ELR (cell line): ENCODE measurements at places on chromosomes 1 and 21.
A peak's percentile ranks its signal among the peaks of the same experiment; 100 is the strongest.

- DNase-seq: no peak
These were observed 103.4 kb downstream of the ZBTB18 start for GRCh38 chr1:244154508-244154871.

DNA sequence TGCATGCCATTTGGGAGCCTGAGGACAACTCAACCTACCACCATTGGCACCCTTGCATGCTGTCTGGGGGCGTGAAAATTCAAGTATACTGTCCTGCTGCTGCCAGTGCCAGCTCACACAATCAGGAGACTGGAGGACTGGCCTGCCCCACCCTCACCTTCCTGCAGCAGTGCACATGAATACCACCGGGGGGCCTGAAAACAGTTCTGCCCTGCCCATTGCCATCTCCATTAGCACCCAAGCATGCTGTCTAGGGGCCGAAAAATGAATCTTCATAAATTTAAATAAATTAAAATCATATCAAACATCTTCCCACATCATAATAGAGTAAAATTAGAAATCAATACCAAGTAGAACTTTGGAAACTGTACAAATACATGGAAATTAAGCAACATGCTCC, 322.1 kb upstream of the TMPRSS15 start:
- DNase-seq: no peak

DNA sequence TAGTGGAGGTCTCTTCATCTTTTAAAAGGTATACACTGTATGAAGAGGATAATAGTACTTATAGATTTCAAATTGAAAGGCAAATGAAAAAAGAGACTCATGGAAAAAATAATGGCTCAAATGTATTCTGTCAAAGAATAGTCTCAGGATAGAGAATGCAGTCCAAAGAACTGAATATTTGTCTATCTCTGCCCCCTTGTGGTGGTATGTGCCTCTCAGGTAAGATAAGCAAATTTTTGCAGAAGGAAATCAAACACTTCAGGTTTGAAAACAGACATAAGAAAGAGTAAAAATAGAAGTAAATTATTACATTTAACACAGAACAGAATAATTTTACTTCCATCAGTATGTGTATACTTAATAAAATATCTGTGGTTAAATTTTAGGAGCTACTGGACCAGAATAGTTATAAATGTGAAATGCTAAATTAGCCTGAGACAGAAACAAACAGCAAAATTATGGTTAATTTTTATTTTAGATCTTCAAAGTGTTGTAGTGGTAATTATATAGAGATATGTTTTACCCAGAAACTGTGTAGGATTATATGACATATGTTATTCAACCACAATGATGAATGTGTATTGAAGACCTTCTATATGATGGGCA, 164.4 kb upstream of the PALMD start:
- DNase-seq: peak; percentile 79

- DNase-seq: no peak
These were observed 111.9 kb downstream of the PTPN14 start for GRCh38 chr1:214439352-214440119.

DNA sequence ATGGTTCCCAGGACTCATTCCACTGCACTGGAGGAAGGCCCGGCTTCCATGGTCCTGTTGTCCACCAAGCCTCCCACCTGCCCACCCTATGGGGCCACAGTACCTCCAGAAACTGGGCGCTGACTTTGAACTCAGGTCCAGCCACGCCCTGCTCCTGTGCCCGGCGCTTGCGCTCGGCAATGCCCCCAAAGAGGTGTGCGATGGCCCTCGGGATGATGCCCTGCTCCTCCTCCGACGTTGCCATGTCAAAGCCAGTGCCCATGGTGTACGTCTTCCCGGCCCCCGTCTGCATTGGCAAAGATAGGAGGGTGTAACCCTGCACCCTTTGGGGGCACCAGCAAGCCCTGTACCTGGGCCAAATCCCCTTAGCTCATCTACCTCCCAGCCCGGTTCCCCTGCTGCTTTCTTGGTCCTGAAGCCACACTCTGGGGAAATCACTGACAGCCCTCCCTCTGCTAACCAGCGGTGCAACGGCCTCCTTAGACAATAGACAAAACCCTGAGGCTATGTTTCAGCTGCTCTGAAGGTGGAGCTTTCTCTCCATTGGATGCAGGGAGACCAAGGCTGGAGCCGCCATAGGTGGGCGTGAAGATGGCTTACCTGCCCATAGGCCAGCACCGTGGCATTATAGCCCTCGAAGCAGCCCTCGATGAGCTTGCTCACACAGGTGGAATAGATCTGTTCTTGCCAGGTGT, 14.7 kb downstream of the KIF21B start:
- no peak for DNase-seq

DNA sequence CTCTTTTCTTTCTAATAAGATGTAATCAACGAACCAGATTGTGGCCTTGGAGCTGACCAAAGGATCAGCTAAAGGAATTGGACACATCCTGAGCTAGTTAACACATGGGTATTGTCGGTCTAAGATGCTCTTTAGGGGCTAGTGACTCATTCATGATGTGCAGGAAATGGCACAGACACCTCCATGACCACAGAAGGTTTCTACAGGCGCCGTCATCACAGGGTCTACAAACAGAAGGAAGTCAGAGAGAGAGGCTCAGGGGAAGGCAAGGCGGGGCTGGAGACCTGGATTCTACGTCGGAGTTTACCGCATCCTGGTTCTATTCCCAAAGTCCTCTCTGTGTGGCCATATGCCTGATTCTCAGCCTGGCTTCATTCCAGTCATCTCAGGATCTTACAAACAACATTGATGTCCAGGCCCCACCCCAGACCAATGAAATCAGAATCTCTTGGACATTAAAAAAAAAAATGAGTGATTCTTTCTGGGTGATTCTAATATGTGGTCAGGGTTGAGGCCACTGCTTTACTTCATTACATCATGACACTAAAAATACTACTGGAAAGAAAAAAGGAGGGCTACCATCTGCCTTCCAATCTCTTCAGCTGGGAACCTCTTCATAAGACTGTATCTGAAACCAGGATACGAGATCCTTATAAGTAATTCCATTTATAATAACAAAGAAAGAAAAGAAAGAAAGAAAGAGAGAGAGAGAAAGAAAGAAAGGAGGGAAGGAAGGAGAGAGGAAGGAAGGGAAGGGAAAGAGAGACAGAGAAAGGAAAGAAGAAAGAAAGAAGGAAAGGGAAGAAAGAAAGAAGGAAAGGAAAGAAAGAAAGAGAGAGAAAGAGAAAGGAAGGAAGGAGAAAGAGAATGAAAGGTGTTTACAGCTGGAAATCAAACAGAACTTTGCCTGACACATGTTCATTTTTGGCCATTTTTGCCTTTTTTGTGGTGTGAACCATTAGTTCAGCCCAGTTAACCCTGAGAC, 11.6 kb upstream of the KCNJ15 start:
- DNase-seq: peak; percentile 98

GRCh38 chr1:82366689-82367088, 566.0 kb downstream of the ADGRL2 start:
- DNase-seq: no peak

DNA sequence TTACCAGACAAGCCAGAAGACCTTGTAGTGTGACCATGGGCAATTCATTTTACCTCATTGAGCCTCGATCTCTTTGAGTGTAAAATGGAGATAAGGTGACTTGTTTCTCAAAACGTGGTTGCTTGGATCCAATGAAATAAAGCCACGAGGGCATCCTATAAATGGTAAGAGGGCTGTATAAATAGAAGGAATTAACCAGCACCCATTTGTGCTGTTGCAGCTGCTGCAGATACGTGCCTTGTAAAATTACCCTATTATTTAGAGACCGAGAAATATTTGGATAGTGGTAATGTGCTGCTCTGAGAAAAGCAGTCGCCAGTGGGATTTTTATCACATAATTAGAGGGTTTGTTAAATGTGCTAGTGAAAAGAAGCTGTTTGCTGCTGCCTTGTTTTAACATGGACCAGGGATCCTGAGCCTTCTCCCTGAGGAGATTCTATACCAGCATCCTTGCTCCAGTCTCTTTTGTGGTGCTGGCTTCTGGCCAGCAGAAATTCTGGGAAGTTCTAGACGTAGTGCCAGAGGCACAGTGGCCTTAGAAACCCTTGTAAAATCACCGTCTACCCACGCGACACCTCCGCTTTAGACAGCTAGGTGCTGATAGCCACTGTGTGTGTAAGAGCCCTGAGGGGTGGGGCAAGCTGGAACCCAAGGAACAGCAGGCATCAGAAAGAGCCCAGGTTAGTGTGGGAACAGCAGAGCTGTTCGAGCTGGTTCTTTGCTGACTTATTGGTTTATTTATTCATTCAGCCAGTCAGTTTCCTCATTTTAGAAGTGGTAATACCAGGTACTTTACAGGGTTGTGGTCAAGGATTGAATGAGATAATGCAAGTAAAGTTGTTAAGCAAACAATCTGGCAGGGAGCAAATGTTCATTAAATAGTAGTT, 137.5 kb downstream of the NOS1AP start:
- DNase-seq: no peak

DNA sequence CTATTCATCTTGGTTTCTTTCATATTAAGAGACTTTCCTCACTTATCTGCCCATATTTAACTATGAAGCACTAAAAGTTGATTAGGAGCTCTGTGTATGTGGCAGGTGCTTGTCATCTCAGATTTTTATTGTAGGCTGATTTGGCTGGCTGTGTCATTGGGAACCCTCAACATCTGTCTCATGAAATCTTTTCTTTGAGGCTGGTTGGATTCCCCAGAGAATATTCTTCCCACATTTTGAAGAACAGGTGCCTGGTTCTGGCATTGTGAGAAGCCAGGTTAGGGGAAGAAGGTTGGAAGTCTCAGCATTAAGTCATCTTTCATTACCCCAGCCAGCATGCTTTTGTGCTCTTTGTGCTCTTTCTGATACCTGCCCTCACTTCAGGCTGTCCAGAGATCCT, 37.1 kb downstream of the EEIG2 start:
- no peak for DNase-seq

DNA sequence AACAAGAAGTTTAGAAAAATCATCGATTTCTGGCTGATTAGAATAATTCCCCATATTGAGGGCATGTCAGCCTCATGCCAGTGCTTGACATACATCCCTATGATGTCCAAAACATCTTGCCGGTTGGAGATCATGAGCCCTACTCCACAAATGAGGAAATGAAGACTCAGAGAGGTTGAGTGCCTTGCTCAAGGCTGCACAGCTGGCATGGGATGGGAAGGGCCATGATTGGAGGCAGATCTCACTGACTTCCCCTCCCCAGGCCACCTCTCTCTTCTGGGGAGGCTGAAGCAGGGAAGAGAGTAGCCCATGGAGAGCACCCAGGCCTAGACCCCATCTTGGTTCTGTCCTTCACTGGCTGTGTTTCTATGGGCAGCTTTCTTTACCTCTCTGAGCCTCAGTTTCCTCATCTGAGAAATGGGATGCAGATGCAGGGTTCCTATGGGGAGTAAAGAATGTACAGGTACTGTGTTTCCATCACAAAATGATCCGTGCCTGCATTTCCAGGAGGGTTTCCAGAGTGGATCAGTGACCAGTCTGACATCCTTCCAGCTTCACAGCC, 145.7 kb downstream of the SYF2 start:
- no peak for DNase-seq

- DNase-seq: no peak
These were observed 21.2 kb downstream of the CEP170 start for GRCh38 chr1:243233908-243234307.

DNA sequence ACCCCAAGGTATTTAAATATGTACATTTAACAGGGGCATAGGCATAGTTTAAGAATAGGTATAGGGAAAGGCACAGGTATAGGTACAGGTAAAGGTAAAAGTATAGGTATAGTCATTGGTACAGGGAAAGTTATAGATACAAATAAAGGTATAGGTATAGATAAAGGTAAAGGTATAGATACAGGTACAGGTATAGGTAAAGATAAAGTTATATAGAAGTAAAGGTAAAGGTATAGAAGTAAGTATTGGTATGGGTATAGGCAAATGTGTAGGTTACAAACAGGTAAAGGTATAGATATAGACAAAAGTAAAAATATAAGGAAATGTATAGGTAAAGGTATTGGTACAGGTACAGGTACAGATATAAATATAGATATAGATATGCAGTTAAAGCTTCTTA, 137.2 kb downstream of the PCNX2 start:
- DNase-seq: no peak

DNA sequence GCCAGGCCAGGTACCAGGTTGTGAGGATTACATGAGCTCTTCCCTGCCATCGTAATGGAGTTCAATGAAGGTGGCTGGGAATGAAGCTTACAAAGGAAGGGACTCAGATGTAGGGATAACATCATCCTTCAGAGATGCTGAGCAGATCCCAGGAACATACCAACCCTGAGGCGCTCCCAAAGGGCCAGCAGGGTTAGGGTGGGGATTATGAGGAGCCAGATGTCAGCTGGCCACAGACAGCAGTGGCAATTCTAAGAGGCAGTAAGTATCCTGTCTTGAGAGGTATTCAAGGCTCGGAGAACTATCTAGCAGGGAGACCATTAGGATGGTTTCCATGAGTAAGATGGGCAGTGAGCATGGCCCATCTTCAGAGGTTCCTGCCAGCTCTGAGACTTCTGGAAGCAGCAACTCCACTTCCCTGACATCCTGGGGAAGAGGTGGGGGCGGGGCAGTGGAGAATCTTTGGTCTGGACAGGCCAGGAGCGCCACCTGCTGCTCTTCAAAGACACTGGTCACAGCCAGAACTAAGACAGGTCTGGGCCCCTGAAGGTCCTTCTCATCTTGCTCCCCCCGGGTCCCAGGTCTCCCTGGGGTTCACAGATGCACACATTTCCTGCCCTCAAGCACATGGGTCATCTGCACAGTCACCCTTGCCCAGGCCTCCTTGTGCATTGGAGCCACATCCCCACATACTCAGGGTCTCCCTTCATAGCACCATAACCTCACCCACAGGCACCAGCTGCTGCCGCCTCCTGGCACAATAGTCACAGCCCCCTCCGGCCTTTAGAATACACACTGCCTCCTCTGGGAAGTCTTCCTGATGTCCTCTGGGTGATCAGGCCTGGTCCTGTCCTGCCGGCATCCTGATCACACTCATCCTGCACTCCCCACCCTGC, 2.7 kb upstream of the SDC3 start:
- peak; percentile 85 for DNase-seq

DNA sequence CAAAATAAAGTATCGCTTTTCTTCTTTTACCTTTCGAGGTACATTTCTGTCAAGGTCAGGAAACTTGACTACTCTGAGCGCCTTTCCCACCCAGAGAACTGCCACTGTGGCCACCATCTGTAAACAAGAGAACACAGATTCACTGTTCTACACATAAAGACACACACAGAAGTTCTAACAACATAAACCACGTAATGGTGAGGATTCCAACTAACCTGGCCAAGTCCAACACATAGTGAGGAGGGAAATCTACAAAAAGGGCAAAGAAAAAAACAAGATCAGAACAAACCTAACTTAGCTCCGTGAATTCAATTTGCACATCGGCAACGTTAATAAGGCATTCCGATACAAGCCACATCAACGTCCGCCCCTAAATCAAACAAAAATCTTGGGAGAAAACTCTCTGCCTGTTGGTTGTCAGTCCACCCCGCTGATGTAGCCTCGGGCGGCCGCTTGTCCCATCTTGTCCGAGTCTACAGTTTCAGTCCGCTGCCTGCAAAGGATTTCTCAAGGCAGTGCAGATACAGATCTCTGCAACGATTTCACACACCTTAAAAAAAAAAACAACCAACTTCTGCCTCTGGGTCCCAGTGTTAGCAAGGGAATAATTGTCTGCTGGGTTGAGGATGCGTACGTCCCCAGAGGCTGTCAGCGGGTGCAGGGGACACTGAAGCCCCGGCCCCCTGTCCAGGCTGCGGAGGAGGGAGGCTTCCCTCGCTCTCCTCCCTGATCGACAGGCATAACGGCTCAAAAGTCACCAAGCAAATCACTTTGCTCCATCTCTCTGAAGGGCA, 1.0 kb downstream of the SLC35D1 start:
- peak; percentile 65 for DNase-seq
